HFFc6 (cell line): ENCODE measurements at places on chromosomes 2 and 18. TPM values are rescaled to one million over a fixed set of nuclear protein-coding genes. Genes with fewer than 3 reads are reported as not detected.
A peak's percentile ranks its signal among the peaks of the same experiment; 100 is the strongest.

GRCh38 chr2:113237604-113238160 is 41.0 kb downstream of the PAX8 start:
- DNase-seq, result no peak

- DNase-seq, result no peak
These were observed 229.3 kb upstream of the PXDN start for GRCh38 chr2:1973636-1974035.

GRCh38 chr2:11417946-11418585 is 47.9 kb downstream of the E2F6 start:
- no peak for DNase-seq

DNA sequence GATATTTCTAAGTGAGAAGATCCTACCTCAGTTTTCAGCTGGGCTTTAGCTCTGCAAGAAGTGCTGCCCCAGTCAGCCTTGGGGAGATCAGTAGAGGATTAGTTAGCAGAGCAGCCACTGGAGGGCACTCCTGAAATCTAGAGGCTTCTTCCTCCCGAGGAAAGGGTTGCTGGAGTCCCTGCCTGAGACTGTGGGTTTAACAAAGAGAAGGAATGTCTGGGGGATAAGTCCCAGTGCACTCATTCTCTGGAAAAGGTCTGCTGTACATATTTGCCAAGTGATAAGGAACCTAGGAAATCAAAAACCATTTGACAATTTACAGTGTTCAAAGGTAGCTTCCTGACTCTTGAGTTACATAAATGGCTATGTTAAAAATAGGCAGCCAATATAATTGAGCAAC is 207.2 kb downstream of the SLC8A1 start:
- DNase-seq, result peak; percentile 49

DNA sequence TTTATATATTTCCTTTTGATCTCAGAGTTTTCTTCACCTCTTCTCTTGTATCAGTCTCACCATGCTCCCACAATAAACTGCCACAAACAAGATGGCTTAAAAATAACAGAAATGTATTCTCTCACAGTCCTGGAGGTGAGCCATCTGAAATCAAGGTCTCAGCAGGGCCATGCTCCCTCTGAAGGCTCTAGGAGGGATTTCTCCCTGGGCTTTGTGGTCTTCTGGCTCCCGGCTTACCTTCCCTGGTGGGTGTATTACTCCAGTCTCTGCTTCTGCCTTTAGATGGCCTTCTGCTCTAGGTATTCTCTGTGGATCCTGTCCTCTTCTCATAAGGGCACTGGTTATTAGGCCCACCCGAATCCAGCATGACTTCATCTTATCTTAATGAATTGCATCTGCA is 994.7 kb upstream of the POU3F3 start:
- no peak for DNase-seq

DNA sequence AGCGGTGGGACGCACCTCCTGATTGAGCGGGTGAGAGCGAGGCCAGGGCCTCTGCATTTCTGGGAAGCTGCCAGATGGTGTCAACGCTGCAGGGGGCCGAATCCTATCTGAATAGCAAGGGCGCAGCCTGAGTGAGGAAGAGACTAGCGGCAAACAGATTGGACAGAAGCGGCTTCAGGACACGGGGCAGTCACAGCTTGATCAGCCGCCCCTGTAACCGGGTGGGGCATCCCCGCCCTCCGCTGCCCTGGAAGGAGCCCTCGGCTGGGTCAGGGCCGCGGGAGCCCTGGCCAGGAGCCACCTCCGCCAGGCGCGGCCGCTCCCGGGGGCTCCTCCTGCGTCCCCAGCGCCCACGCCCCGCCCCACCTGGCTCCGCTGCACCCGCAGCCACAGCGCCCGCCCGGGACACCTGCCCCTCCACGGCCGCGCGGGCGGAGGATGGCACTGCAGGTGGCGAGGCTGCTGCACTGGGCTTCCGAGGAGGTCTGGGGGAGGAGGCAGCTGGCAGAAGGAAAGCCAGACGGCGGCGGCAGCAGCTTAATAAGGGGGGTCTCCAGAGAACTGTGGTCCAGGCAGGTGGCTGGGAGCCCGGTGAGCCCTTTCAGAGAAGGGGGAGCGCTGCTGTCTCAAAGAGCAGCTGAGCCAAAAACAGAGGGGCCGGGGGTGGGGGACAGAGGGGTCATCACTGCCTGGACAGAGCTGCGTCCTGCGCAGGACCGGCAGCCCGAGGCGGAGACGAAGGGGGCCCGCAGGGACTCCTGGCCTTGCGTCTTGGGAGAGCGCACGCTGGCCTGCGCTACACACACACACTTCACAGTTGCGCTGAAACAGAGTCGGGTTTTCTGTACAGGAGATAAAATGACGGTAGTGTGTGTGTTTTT is 18.8 kb upstream of the SOX11 start:
- no peak for DNase-seq

CDH19 gene
- not detected in 3 replicates for total RNA-seq

LYG1 gene
- 0.23 and 0.34 TPM in 2 replicates for total RNA-seq

CYP1B1 gene
- total RNA-seq, result not detected in 3 replicates

MAP3K19 gene
- total RNA-seq, result not detected in 3 replicates

LRRTM4 gene
- not detected in 3 replicates for total RNA-seq

BOLL gene
- total RNA-seq, result not detected in 3 replicates

SLC23A3 gene
- total RNA-seq, result 1.00 and 1.1 TPM in 2 replicates
